ENCODE measurements at places on chromosomes 3 and 15. TPM values are rescaled to one million over a fixed set of nuclear protein-coding genes. Genes with fewer than 3 reads are reported as not detected.

The ADAMTS17 gene
- total RNA-seq, result 0.98 TPM

The GOLGA8Q gene
- total RNA-seq, result not detected

The ACAN gene
- 0.63 TPM for total RNA-seq

The HHLA2 gene
- not detected for total RNA-seq

The GOLGA6L10 gene
- 1.3 TPM for total RNA-seq

The HYKK gene
- total RNA-seq, result 5.1 TPM

The STRA6 gene
- 2.0 TPM for total RNA-seq

The PODXL2 gene
- 13.0 TPM for total RNA-seq

The SEC22A gene
- total RNA-seq, result 21.4 TPM

The CHRM5 gene
- total RNA-seq, result not detected

The PPM1M gene
- total RNA-seq, result 19.3 TPM

The CLSTN2 gene
- 92.3 TPM for total RNA-seq

The ZDHHC23 gene
- 5.5 TPM for total RNA-seq

The TMCO5A gene
- total RNA-seq, result not detected

The CYP11A1 gene
- total RNA-seq, result 1.6 TPM

The WDR72 gene
- total RNA-seq, result 1.6 TPM

The MEGF11 gene
- 0.38 TPM for total RNA-seq

The AP3B2 gene
- total RNA-seq, result 0.16 TPM

The DNAJA4 gene
- total RNA-seq, result 3.0 TPM

The SCG5 gene
- 58.6 TPM for total RNA-seq

The WDR93 gene
- total RNA-seq, result 0.25 TPM

The SCN11A gene
- not detected for total RNA-seq

The RFX7 gene
- total RNA-seq, result 7.5 TPM

The PLAAT1 gene
- 2.2 TPM for total RNA-seq

The IL17RB gene
- 0.49 TPM for total RNA-seq

The CD86 gene
- total RNA-seq, result not detected

The CPNE4 gene
- not detected for total RNA-seq

The VIPR1 gene
- total RNA-seq, result not detected

The CEMIP gene
- total RNA-seq, result 0.51 TPM

The CNTN4 gene
- total RNA-seq, result 0.81 TPM

The ZNF774 gene
- 1.5 TPM for total RNA-seq

The OR5H14 gene
- not detected for total RNA-seq

The ILDR1 gene
- 1.0 TPM for total RNA-seq

The ARHGEF3 gene
- 11.9 TPM for total RNA-seq

The TMEM158 gene
- 20.9 TPM for total RNA-seq

The NOX5 gene
- total RNA-seq, result 0.16 TPM

The FGD5 gene
- 0.51 TPM for total RNA-seq

The NFKBIZ gene
- total RNA-seq, result 86.2 TPM

The RYR3 gene
- under 0.01 TPM for total RNA-seq

The GCSAM gene
- not detected for total RNA-seq

The LRTM1 gene
- total RNA-seq, result not detected

The PATL2 gene
- total RNA-seq, result 0.13 TPM

The THAP10 gene
- total RNA-seq, result 3.7 TPM

The ZPLD1 gene
- 1.1 TPM for total RNA-seq

The SPRED1 gene
- 12.9 TPM for total RNA-seq

The ASB14 gene
- total RNA-seq, result not detected

The CDHR4 gene
- not detected for total RNA-seq

The CPN2 gene
- not detected for total RNA-seq

The CISH gene
- total RNA-seq, result 5.3 TPM

The ADPGK gene
- 40.9 TPM for total RNA-seq

The CCRL2 gene
- 0.33 TPM for total RNA-seq

The WDR76 gene
- total RNA-seq, result 2.9 TPM

The CERS3 gene
- total RNA-seq, result not detected

The GOLGA6D gene
- not detected for total RNA-seq

The SV2B gene
- not detected for total RNA-seq

The IL17RC gene
- total RNA-seq, result 59.3 TPM

The SYNPR gene
- total RNA-seq, result not detected
